Fibroblast of skin of left quadriceps (primary cell): ENCODE measurements at places on chromosomes 1 and 21.

DNA sequence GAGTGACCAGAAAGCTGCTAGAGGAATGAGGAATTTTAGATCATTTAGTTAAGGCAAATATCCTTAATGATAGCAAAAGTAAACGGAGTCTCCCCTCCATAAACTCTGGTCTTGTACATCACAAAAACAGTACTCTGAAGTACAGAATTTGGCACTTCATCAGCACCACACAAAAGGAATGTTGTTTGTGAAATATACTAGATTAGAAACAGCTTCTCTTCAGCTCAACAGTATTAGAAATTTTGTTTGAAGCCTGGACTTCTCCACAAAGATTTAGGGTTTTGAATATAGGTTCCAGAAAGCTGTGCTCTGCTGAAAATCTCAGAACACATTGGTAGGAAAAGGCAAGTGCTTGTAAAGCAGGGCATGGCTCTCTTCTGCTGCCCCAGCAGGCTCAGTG, 135.1 kb upstream of the PTGFR start:
- peak; percentile 75 for DNase-seq

GRCh38 chr1:63475761-63476160, 47.3 kb downstream of the ITGB3BP start:
- DNase-seq: no peak

DNA sequence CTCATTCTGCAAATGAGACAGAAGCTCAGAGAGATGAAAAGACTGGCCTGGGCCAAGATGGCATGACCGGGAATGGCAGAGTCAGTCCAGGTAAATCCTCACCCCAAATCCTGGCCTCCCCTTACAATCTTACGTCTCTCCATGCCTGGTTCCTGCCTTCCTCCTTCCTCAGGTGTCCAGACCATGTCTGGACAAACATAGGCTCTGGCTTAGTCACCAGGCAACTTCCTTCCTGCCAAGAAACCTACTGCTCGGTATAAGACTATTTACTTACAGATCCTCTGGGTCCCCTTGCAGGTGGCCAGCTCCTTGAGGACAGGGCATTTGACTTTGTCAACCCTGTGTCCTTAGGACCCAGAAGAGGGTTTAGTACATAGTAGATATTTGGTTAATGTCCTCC, 69.4 kb upstream of the ROR1 start:
- DNase-seq: no peak

DNA sequence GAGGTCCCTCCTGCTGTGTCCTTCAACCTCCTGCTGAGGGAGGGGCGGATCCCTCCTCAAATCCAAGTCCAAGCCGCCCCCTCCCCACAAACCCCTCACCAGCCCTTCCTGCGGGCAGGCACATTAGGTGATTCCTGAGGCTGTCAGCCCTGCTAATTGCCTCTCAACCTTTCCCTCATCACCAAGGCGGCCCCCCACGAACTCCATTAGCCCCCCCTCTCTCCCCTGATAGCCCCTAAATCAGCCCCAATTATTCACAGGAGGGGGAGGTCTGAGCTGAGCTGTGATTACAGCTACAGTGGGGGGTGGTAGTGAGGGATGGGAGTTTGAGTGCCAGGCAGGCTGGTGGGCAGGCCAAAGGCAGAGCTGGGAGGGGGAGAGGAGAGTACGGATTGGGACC, 5.8 kb upstream of the PEAR1 start:
- DNase-seq: no peak

GRCh38 chr1:65564493-65564892, 144.0 kb downstream of the LEPR start:
- DNase-seq: no peak

GRCh38 chr21:33661146-33661545, 18.8 kb downstream of the ITSN1 start:
- DNase-seq: no peak

DNA sequence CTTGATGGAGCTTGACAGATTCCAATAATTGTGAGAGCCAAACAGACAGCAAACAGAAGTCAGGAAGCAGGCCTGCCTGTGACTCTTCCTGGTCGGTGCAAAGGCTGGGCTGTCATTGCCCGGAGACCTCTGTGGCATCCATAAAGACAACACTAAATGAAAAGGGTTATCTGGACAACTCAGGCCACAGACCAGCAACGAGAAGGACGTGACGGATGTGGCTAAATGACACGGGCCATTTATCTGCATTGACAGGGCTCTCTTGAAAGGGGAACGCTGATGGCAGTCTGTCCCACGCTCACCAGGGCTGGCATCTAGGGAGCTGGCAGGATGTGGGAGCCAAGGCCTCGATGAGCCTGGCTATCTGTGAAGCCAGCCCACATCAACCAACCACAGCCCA, 35.0 kb downstream of the HMGB4 start:
- DNase-seq: no peak

- no peak for DNase-seq
These were observed 27.4 kb downstream of the AGL start for GRCh38 chr1:99877568-99877967.

DNA sequence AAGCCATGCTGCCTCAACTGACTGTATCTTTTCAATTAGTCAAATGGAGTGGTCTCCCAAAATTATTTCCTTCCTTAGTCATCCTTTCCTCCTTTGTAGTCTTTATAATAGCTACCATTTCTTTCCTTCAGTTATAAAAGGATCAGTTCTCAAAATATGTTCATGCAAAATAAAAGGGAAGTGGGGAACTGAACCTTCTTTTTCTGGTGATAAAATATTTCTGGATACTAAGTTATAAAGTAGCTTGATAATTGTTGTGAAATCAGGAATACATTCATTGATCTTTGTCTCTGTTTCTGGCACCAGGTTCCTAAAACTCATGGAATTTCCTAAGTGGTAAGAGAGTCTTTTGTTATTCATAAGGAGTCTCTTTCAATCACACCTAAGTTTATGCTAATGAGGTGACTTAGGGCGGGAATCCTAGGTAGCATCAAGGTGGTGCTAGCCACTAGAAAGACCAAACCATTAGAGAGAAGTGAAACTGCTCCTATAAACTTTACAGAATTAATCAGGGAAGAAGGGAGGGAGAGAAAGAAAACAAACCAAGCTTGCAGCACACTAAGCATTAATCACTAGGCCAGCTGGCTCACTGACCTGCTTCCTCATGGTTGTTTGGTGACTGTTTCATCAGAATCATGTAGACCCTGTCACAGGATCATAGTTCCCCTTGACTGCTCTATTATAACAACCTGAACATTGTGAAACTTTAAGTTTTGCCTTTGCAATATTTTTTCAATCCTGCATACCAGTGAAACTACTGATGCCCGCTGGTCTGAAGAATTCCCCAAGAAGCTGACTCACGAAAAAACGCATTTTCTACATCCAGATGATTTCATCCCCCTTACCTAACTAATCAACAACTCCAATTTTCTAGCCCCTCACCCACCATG, 161.6 kb upstream of the PTBP2 start:
- peak; percentile 94 for DNase-seq

DNA sequence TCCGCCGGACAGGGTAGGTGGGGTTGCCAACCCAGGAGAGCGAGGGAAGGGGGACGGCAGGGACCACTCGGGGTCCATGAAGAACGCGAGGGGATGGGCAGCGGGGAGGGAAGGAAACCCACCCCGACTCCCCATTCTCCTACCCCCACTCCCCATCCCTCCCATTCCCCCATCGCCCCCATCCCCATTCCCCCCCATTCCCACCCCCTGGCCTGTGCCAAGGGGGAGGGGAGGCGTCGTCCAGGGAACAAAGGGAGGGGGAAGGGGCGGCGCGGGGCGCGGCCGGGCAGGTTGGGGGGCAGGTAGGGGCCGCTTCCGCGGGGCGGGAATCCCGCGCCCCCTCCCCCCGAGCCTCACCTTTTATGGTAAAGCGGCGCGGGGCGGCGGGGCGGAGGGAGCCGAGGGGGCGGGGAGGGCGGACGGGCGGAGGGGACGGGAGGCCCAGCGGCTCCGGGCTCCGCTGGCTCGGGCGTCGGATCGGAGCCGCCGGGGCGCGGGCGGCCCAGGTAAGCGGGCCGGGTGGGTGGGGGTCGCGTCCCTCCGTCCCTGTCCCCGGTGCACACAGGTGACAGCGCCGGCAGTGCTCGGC, at the start of gene FBLIM1:
TSS of gene FBLIM1 (plus strand) at position 453 of the 589 bp plus-strand sequence. CDS start 6,189 bp downstream, outside the sequence.
- no peak for DNase-seq

DNA sequence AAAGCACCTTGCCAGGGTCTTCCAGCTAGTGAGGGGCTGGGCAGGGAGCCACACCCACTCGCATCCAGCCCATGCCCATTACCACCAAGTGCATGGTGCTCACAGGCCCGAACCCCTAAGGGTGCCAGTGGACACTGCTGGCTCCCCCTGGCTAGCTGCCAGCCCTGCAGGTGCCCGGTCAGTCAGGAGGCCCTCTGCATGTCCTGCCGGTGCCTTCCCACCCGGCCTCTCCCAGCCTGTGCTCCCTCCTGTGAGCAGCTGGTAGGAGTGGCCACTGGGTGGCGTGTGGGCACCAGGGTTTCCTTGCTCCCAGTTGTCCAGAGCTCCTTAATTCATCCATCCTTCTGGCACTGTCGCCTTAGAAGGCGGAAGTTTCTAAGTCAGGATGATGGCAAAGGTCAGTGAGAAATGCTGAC, 33.4 kb downstream of the QSOX1 start:
- peak; percentile 12 for DNase-seq

DNA sequence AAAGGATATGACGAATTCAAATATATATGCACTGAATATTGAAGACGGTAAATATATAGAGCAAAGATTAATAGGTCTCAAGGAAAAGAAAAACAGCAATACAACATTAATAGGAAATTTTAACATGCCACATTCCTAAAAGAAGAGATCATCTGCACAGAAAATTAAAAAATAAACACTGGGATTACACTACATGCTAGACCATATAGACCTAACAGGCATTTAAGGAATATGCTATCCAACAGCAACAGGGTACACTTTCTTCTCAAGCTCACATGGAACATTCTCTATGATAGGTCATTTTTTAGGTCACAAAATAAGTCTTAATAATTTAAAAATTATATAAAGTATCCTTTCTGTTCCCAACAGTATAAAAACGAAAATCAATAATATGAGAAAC, 1038.3 kb downstream of the KCNT2 start:
- DNase-seq: no peak

DNA sequence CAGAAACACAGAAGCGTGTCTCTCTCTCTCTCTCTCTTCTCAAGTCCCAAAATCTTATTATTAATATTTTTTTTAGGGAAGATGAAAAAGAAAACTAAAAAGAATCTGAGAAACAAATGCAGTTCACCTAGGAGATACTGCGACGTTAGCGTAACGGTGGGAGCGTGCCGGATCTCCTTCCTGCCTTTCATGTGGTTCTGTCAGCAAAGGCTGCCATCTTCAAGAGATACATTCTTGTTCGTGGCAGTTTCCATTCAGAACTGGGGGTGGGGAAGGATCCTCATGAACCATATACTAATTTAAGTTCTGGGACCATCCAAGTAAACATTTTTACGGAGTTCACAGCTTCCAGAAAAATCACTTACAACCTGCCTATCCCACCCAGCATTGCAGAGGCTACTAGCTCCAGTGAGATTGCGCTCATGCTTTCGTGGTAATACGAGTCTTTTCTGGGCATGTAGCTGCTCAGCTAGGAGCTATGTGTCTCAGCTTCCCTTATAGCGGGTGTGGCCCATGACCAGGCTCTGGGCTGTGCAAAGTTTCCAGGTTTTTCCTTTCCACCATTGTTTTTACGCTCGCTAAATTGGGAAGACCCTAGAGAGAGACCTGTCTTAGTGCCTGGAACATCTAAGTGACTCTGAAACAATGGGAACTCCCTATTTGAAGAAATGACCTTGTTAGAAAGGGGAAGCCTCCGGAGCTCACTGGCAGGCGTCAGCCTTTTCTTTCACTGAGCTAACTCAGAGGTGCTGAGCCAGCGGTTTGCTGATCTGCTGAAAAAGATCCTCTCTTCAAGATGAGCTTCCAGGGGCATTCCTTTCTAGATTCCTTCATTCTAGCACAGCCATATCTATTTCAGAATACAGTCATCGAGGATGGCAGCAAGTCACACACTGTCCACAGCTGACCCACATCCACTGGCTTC, 17.3 kb downstream of the SLAMF1 start:
- DNase-seq: no peak

GRCh38 chr1:233865902-233866301, 38.6 kb upstream of the SLC35F3 start:
- DNase-seq: no peak

GRCh38 chr1:43061757-43062156, 103.1 kb upstream of the SLC2A1 start:
- DNase-seq: no peak

DNA sequence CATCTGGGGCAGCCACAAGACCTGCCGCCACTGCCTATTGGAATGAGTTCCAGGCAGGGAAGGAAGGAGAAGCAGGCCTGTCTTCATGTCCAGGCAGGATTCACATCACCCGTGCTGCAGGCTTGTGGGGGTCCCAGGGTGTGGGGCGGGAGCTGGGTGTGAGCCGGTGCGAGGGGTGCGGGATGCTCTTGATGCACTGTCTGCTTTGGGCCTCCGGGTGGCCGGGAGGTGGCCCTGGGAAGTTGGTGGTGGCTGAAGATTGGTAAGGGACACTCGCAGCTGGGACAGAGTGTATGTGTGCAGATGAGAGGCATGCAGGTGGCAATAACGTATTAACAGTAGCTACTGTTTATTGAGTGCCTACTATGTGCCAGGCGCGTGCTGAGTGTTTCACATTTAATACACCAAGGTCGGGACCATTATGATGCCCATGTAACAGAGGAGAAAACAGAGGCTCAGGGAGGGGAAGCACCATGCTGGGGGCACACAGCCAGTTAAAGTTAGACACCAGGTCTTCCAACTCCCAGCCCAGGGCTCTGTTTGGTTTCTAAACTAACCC, 3.3 kb downstream of the CROCC start:
- DNase-seq: no peak

- no peak for DNase-seq
These were observed 79.6 kb downstream of the SLC45A1 start for GRCh38 chr1:8397511-8397910.

- DNase-seq: peak; percentile 35
These were observed 475.4 kb downstream of the PTPRU start for GRCh38 chr1:29711582-29712283.

GRCh38 chr1:66752671-66753371, 562 bp downstream of the DYNLT5 start:
- DNase-seq: no peak

DNA sequence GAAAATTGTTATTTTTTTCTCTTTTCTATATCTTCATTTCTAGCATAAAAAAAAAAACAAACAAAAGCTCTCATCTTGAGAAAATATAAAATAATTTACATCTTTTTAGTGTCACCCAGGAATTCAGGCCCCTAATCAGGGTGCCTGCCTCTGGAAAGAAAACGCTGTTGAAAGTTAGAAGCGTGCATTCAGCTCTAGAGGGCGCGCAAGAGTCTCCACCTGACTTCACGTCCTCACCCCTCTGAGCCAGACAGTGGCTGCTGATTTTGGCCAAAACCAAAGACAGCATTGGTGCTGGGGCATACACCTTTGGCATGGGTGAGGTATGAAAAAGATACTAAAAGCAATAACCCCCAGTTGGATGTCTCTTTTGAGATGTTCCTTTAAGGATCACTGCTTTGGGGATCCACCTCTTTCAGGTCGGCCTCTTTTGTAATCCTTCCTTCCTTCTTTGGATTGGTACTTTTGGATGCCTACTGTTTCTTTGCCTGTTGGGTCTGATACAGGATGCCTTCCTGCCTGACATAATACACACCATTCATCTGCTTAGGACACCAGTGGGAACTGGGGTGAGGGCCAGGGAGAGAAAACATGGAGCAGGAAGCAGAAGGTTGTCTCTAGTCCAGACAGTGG, 77.6 kb upstream of the CHRM3 start:
- DNase-seq: peak; percentile 4
